NCI-H1930 (cell line): ENCODE measurements at places on chromosomes 2 and 18.
A peak's percentile ranks its signal among the peaks of the same experiment; 100 is the strongest.

- no peak for DNase-seq
Measured at GRCh38 chr2:167212014-167212648, 323.9 kb downstream of the XIRP2 start.

DNA sequence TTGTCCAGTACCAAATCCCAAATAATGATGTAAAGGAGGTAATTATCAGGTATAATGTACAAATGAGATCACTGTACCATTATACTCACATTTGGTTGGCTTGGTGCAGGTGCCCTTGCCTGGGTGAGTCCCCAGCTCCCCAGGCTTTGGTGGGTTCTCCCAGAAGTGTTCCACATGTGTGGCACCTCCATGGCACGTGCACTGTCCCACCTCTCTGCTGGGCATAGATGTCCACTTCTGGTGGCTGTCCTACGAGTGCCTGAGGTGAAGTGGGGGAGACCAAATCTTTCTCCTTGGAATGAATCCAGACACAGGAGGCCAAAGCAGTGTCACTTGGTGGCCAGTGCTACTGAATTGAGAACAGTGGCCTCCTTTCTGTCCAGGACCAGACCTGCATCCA lies 162.4 kb upstream of the SESTD1 start:
- DNase-seq = no peak

GRCh38 chr2:24920098-24920808 lies at the start of gene ADCY3:
Gene ADCY3, minus strand, starts transcription at chr2:24920237. Its CDS starts 1,250 bp downstream, at chr2:24918987.
- no peak for DNase-seq

- DNase-seq = no peak
Measured at GRCh38 chr2:69307579-69308064, 79.4 kb downstream of the GFPT1 start.

DNA sequence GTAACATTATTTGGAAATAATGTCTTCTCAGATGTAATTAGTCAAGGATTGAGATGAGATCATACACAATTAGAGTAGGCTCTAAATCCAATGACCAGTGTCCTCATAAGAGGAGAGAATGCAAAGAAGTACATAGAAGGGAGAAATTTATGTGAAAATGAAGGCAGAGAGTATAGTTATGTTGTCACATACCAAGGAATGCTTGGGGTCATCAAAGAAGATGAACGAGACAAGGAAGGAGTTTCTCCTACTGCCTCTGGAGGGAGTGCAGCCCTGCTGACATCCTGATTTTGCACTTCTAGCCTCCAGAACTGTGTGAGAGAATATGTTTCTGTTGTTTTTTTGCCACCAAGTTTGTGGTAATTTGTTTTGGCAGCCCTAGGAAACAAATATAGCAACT lies 100.1 kb downstream of the GALNT13 start:
- no peak for DNase-seq

DNA sequence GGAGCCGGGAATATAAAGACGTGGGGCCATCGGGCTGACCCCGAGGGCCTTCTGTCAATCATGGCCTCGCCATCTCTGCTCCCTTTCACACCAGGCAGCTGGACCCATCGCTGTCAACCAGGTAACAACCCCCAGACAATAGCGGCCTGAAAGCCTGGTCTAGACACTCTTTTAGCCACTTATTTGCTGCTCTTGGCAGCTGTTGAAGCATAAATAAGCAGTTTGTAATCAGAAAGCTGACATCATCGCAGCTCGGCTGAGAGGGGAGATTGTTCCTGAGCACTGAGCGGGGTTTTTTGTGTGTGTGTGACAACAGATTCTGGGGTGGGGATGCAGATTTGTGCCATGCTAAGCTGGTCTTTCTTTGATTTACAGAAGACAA lies 423.6 kb upstream of the POU3F3 start:
- peak; percentile 30 for DNase-seq

DNA sequence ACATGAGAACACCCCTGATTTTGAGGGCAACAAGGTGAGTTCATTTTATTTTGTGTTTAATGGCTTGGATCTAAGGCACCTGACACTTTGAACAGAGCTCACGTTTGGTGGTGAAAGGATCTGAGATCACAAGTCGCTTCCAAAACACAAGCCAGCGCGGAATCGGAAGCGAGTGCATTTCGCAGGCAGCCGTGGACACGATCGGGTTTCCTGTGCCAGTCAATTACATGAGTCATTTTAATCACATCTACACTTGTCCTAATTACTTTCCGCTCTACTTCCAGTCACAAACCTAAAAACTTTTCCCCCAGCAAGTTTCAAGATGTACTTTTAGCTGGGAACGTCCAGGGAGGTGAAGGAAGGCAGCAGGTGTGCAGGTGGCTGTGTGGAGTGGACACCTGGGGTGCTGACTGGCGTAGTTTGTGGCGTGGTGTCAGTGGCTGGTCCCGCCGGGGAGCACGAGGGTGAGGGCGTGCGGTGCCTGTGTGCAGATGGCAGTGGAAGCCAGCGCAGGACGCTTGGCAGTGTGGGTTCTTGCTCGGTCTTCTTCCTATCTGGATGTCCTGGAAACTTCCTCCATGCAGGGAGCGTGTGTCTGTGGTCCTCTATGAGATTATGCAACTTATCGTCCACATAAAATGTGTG lies 75.6 kb downstream of the DCDC2C start:
- DNase-seq = no peak

- DNase-seq = no peak
Measured at GRCh38 chr2:207792244-207792785, 22.6 kb upstream of the FZD5 start.

DNA sequence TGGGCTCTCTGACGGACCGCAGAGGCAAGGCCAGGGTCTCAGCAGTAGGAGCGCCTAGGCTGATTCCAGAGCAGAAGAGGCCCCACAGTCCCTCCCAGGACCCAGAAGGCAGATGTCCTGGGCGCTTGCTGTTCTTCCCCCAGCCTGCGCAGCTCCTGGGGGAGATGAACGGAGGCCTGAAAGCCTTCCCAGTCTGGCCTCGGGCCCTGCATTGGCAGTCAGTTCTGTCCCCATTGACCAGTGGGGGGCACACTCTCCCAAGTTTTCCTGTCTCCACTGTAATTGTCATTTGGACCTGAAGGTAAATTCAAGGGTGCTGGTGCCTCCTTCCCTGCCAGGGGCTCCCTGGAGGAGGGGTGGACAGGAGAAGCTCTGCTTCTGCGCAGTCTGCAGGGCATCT lies 345.7 kb downstream of the CYP26B1 start:
- DNase-seq = no peak
